ENCODE measurements at places on chromosomes 16 and 17.

DNA sequence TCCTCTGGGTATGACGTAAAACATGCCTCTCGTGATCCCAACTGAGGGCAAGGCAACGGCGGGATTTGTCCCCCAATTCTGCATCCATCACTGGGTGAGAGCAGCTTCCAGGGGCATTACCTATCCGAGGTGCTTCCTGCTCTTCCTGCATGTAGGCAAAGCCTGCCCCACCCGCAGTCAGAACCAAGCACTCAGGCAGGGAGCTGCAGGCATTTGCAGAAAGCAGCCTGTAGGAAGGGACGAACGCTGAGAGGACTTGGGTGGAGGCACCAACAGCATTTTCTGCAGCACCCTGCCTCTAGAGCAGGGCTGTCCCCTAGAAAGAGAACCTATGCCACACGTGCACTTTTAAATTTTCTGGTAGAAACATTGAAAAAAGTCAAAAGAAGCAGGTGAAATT is 5.5 kb downstream of the BCO1 start:
- DNase-seq: no peak

- no peak for DNase-seq
Observed at GRCh38 chr17:45143094-45143670, 5.1 kb upstream of the HEXIM1 start.

DNA sequence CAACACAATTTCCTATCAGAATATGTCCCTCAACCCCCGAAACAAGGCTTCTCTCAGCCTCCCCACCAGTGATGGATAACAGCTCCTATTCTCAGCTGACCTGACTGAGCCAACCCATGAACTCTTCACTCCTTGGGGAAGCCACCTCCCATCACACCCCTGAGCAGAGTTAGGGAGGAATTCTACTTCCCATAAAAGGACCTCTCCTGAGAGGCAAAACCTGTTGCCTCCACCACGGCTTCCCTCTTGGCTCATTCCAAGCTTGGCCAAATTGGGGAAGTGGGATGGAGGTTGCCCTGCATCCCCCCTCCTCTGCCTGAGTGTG is 5.7 kb upstream of the RASL10B start:
- DNase-seq: no peak

DNA sequence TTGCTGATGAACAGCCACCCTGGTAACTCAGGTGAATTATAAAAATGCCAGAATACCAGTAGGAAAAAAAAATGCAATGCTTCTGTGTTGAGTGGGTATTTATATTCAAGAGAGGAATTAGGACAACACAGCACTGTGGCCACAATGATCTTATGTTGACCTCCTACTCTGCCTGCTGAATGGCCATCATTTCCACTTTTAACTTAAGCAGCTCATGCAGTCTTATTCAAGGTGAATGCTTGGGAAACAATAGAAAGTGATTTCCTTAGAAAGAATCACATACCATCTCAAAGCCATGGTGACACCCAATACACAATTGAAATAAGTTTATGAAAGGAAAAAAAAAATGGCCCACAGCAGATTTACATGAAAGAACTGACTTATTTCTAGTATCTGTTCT is 224.0 kb downstream of the CDH8 start:
- no peak for DNase-seq

DNA sequence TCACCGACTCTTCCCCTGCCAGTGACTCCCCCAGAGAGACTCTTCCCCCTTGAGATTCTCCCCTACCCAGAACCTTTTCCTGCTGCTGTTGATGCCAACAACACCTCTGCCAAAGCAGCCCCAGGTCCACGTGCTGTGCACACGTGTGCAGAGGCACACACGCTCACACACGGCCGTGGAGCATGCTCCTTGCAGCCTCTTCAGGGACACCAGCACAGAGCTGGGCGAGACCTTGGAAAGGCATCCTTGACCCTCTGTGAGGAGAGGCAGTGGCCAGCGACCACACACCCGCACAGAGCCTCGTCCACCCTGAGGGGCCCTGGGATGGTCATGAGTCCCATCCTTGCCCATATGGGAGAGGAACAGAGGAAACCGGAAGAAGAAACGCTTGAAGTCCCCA is 181.9 kb downstream of the RBFOX3 start:
- DNase-seq: no peak

DNA sequence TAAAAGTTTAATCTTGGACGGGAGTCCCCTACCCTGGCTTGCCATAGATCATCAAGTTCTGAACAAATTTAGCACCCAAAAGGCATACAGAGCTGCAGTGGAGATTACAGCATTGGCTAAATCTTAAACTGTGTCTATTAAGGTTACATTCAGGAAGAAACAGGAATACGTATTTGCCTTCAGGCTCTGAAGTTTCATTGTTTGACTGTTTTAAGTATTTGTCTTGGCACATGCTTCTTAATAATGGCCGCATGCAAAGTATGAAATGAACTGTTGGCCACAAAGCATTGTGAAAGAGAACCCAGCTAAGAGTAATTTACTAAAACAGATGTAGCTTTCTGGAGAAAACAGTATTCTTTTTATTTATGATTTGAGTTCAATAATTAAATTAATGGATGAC is 63.9 kb upstream of the CNEP1R1 start:
- no peak for DNase-seq

DNA sequence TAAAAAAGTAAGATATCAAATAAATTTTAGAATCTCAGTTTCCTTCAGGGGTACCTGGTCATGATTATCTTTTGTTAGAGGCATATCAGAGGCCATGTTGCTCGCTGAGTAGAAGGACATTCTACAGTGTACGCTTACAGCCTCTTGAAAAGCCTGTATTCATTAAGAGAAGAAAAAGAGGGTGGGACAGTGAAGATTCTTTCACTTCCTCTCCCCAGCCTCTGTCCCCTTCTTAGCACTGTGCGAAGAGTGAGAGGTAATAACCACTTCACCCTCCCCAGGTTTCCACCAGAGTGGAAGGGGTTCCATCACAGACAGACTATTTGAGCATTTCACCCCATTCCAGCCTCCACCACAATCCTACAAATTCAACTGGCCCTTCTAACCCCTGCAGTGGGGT is 4.8 kb upstream of the LPO start:
- no peak for DNase-seq

DNA sequence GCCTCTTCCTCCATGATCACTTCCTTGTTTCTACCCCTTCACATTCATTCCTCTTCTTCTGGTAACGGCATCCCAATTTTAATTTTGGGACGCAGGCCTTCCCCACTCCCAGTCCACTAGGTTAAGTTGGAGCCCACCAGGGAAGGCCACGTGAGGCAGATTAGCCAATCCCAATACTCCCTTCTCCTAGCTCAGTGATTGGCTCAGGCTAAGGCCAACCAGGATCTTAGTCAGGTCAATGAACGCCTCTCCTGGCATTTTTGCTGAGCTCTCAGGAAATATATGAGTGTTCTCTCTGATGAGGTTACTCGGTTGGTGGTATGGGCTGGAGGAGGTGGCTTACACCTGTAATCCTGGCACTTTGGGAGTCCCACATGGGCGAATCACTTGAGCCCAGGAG is 15.4 kb downstream of the SEZ6L2 start:
- DNase-seq: no peak

DNA sequence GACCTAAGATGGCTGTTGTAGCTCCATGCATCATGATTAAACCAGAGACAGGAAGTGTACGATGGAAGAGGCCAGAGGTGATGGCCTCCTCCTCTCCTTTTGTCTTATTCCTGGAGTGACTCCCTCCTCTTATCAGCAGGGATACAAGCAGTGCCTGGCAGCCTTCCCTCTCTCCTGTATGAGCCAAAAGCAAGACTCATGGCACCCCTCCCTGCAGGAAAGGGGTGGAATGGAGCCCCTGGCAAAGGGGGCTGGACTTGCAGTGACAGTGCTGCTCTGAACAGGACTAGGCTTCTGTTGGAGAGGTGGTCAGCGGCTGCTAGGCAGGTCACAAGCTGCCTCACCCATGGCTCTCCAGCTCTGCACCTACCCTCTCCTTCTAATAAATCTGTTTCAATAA is 8.4 kb downstream of the TXNL4B start:
- DNase-seq: no peak

- DNase-seq: no peak
Observed at GRCh38 chr16:29959293-29959692, 2.6 kb upstream of the TMEM219 start.

DNA sequence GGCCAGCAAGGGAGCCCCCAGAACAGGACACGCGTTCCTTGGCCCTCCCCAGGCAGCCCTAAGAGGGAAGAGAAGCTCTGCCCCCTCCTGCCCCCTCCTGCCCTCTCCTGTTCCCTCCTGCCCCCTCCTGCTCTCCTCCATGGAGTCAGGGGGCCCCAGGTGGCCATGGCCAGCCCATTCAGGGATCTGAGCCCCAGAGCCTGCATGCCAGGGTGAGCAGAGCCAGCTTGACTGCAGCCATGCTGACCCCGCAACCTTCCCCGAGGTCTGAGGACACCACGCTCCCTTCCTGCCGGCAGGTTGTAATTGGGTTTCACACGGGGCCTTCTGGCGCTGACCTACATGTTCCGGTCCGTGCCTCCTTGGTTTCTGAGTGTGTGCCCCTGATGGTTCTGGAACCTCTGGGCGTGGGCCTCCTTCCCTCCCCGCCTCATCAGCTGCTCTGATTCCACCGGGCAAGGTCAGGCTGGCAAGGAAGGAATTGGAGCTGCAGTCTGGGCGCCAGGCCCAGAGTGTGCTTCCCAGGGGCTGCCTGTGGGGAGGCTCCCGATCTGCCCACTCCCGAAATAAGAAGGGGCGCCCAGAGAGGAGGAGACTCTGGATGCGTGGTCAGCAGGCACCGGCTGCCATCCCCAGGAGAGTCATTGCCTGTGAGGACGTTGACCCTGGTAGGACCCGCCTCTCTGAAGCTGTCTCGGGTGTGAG is 23.7 kb upstream of the NPTX1 start:
- DNase-seq: no peak

GRCh38 chr16:68247400-68247799 is 2.2 kb downstream of the PLA2G15 start:
- DNase-seq: no peak

DNA sequence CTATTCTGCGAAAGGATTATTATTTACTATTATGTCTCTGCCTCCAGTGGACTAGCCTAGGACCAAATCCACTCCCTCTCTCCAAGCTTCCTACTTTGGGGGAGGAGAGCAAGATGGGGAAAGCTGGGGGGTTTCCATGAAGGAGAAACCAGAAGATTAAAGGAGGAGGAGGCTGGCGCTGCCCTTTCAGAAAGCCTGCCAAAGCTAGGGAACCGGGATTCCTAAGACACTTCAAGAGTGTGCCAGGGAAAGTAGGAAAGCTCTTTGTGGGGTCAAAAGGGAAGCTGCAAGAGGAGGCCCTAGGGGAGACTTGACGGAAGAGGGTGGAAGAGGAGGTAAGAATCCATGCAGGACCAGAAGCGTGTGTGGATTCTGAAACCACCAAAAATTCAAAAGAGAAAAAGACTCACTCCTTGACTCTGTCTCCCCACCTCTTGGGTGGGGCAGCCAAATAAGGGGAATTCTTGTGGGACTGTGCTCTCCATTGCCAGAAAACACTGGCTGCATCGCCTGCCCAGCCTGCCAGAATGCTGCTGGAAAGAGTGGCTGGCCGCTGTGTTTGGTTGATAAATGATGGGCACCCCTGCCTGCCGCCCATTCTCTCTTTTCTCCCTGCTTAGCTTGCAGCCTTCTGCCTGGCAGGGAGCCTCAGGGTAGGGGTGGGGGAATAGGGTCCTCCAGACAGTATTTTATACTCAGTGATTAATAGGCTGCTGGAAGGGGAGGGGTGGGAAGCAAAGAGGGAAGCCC is 11.8 kb upstream of the KAT7 start:
- DNase-seq: no peak

DNA sequence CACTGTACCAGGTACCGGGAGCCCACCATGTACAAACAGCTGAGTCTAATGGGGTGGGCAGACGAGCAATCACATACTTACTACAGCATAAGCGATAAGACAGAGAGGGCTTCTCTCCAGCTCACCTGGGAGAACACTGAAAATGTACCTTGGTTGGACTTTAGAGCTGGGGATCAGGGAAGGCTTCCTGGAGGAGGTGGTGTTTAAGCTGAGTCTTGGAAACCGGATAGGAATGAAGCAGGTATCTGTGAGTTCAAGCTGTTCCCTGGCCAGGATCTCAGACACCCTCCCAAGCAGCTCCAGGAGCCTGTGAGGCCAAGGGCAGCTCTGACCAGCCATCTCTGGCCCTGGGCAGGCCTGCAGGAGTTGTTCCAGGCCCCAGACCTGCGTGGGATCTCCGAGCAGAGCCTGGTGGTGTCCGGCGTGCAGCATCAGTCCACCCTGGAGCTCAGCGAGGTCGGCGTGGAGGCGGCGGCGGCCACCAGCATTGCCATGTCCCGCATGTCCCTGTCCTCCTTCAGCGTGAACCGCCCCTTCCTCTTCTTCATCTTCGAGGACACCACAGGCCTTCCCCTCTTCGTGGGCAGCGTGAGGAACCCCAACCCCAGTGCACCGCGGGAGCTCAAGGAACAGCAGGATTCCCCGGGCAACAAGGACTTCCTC is 8.0 kb upstream of the SERPINF1 start:
- DNase-seq: no peak

- peak; percentile 26 for DNase-seq
Observed at GRCh38 chr17:21285164-21286065, 904 bp downstream of the MAP2K3 start.

DNA sequence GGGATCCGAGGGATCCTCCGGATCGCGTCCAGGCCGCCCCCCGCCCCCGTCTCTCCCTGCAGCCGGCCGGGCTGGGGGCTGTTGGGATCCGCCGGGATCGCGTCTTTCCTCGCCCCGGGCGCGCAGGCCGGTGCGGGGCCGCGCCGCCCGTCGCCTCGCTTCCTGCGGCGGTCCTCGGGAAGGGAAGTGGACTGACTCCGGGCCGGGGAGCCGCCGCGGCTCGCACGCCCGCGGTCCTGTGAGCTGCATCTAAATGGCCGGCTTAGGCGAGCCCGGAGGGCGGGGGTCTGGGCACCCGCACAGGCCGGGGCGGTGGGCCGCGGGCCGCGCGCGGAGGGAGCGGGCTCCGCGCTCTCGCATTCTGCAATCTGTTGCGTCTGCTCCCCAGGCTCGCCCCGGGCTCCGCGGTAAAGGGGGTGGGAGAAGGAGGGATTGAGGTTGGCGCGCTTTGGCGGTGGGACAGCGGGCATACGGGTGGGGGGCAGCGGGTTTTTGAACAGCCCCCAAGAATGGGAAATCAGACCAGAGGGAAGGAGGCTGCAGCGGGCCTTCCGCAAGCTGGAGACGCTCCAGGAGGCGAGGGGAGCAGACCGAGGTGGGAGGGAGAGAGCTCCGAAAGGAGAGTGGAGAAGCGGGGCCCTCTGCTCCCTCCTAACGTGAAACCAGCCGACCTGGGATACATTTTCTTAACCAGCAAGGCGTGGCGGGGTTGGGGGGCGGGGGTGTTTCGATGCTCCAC is 2.2 kb downstream of the TMEM132E start:
- DNase-seq: no peak
